HFFc6 (cell line): ENCODE measurements at places on chromosomes 7 and 10. TPM values are rescaled to one million over a fixed set of nuclear protein-coding genes. Genes with fewer than 3 reads are reported as not detected.

Gene RASA4B
- 19.5 to 25.3 TPM (median 20.5 TPM) in 3 replicates for total RNA-seq

Gene MYO1G
- total RNA-seq = not detected in 3 replicates

Gene LANCL2
- total RNA-seq = 19.3 to 26.0 TPM (median 20.6 TPM) in 3 replicates

Gene DNAJC1
- 17.8 and 25.0 TPM in 2 replicates for total RNA-seq

Gene ARMC3
- not detected in 3 replicates for total RNA-seq

Gene LRRC18
- not detected in 3 replicates for total RNA-seq

Gene PRDX3
- 155 and 156 TPM in 2 replicates for total RNA-seq

Gene VPS50
- total RNA-seq = 15.9 and 19.2 TPM in 2 replicates

DNA sequence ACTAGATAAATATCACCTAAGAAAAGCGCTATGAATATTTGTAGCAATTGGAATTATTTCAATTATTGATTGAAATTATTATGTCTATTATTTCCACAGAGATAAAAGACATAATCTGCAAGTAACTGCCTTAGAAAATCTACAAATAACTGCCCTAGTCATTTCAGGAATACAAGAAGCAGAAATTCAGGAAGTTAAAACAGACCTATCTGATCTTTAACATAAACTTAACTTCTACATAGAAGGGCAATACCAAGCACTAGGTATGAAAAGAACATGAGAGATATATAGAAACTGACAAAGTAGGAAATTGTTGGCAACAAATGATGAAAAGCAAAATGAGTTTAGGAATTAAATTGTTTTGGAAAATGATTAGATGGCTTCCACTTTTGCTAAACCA, 31.8 kb upstream of the AKR1B10 start:
- no peak for DNase-seq

GRCh38 chr10:93503075-93503474, 6.7 kb downstream of the CEP55 start:
- no peak for DNase-seq

- DNase-seq = no peak
Observed at GRCh38 chr7:98133181-98133580, 26.5 kb downstream of the LMTK2 start.

GRCh38 chr7:34900891-34901513, 136.3 kb downstream of the DPY19L1 start:
- DNase-seq = no peak

- no peak for DNase-seq
Observed at GRCh38 chr10:13390604-13391522, 42.8 kb upstream of the SEPHS1 start.

DNA sequence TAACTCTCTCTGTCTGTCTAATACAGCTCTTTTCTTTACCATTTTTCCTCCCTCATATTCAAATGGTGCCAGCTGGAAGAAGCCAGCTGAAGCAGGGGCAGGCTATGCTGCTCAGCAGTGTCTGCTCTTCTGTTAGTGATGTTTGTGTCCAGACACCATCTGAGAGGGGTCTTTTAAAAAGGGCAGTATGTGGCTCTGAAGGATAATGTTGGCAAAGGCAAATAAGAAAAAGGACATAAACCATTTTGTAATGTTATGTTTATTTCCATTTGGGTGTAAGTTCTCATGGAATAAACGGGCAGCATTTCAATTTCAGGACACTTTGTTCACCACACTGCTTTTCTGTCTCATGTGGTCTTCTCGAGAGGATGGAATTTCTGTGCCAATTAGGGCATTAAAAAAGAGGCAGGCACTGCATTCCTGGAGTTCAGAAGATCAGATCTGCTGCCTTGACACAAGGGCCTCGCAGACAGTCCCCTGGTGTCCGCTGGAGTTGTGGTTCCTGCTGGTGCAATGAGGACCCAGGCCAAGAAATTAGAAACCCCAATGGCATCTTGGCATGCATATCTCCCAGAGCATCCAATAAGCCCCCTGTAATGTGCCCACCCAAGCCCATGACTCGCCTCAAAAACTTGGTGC, 109.0 kb upstream of the ELMO1 start:
- DNase-seq = no peak

- DNase-seq = no peak
Observed at GRCh38 chr7:22601003-22601402, 101.0 kb upstream of the STEAP1B start.

DNA sequence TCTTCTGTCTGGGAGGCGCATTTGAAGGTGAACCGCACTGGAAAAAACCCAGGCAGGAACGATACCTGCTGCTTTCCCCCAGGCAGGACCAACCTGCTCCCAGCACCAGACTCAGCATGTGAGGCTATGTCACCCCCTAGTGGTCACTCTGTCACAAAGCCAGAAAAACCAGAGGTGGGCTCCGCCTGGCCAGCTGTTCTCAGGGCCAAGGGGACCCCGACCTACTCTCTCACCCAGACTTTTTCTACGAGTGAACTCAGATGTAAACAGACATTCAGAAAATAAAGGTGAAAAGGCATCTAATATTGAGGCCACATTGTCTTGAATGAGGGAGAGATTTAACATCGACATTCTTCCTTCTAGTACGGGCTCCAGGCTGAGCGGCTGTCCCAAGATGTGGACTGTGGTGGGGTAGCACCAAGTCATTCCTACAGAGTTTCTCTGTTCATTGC, 117.3 kb downstream of the PRKAG2 start:
- DNase-seq = peak; percentile 32

DNA sequence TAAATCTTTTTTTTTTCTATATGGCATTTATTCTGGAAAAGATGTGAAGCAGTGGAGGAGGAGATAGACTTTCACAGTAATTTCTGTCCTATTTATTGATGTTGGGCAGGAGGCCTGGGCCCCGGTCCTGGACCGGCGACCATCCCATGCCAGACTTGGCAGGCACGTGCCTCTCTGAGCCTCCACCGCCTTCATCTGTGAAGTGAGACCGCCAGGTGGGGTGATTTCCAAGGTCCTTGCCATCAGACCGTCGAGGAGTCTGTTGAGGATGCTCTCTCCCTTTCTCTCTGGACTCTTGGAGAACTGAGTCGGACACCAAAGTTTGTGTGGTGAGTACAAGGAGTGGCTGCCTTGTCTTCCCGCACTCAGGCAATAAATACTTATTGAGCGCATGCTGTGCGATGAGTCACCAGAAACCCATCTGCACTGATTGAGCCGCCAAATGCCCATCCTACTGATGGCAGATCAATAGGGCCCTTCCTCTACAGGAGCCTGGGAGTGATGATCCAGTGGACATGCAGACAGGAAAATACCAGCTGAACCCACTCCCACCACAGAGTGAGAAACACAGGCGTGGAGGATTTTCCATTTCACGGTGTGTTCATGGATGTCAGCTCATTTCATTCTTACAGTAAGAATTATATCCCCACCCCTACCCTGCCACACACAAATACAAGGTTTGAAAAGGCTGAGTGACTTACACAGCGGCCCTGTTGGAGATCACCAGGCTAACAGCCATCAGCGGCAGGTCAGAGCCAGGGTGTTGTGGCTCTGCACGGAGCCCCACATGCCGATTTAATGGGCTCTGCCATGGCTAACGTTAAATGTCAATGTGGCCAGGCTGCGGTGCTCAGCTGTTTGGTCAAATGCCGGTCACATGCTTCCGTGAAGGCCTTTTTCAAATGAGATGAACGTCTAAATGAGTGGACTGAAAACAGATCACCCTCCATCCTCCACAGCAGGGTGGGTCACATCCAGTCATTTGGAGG, 11.5 kb upstream of the PRKAG2 start:
- DNase-seq = no peak

DNA sequence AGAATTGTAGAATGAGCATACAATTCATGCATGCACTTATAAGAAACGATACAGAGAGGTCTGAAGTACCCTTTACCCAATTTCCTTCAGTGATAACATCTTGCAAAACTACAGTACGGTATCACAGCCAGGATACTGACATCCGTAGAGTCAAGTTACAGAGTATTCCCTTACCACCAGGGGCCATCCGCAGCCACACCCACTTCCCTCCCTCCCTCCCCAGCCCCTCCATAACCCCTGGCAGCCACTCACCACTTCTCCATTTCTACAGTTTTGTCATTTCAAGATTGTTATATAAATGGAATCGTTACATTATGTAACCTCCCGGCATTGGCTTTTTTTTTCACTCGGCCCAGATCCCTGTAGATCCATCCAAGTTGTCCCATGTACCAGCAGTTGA, 113.6 kb upstream of the RET start:
- DNase-seq = no peak
